Stimulated activated CD8-positive, alpha-beta memory T cell treated with anti-CD3 and anti-CD28 coated beads, Interleukin-15, amount 100 ng/mL, for 24 hours (primary cell): ENCODE measurements at places on chromosomes 13 and 19.

GRCh38 chr19:23706657-23707056, 19.6 kb upstream of the ZNF675 start:
- no peak for DNase-seq

- DNase-seq: no peak
Measured at GRCh38 chr13:40564342-40565001, 102.0 kb downstream of the FOXO1 start.

- DNase-seq: no peak
Measured at GRCh38 chr19:49348305-49349189, 13.3 kb downstream of the CD37 start.

DNA sequence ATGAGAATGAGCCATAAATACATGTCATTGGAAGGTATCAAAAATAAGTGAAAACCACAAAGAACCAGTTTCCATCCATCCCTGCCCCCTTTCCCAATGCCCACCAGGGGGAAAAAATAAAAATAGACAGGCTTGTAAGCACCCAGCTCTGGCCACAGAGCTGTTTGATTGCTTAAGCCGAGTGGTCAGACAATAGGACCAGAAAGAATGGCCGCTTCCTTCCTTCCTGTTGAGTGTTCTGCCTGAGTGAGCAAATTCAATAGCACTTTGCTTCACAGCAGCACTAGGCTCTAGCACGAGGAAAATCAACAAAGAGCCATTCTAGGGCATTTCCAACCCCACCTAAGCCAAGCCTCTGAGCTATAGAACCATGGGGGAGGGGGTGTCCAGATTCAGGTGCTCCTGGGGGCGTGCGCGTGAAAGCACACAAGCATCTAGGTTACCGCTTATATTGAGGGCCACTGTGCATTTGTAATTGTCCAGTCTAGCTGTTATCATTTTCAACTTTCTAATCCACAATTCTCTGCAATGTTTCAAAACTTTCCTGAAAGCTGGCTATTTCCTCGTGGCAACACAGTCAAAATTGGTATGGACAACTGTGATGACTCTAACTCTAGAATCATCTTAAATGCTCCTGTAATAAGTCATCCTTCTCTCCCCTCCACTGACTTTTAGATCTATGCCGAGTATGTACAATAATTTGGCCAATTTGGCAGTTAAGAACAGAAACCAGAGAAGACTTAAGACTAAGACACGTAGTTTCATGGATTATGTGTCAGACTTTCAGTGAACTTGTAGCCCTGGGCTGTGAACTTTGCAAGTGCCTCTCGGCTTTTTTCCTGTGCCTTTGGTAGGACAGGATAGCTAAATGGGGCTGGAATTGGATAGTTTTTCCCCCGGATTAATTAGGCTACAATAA, 64.3 kb downstream of the SPRY2 start:
- DNase-seq: no peak

GRCh38 chr13:25217023-25217885, 45.2 kb upstream of the AMER2 start:
- no peak for DNase-seq

DNA sequence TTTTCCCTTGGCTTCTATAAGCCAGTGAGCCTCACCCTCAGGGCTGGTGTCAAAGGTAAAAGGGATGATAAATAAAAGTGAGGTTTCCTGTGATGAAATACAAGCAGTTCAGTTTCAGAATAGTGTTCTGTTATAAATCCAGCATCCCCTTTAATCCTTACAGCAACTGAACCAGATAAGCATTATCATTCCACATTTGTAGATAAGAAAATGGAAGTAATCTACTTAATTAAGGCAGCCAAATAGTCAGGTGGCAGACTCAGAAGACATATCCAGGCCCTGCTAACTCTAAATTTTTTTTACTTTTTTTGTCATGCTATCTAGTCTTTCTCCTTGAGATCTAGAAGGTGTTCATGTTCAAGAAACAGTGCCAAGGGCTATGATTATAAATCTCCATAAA, 99.4 kb upstream of the SOX21 start:
- DNase-seq: no peak

DNA sequence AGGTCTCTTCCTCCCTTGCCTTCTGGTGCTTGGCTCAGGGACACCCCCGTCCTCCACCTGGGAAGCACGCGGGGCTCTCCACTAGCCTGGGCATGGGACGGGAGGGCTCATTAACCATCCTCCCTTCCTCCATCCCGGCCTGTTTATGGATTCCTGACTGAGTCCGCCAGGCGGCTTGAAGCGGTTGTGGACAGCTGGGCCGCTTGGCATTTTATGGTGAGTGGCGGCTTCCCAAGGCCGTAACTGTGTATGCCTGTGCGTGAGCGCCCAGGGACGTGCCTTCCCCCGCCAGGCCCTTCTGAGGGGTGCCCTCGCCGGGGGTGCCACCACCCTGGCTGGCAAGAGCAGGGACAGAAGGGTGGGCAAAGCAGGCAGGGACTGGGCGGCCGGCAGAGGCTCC, 202.8 kb downstream of the URI1 start:
- DNase-seq: no peak

GRCh38 chr13:67696775-67697174, 466.6 kb upstream of the PCDH9 start:
- no peak for DNase-seq

- no peak for DNase-seq
Measured at GRCh38 chr13:30751183-30751933, 16.0 kb downstream of the ALOX5AP start.

DNA sequence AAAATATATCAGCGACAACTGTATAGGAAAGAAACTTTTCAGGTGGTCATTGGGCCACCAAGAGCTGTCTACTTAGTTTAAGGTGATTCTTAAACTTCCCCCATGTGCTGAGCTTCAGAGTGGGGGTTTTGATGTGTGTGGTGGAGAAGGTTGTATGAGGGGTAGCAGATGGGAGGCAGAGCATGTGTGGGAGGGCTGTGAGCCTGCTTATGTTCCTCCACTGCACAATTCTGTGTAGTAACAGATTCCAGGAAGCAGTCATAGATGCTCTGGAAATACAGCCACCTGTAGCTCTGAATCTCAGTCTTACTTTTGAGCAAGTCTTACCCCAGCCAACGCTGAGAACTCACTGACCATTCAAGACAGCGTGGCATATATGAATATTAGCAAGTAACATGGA, 95.3 kb upstream of the SPATA13 start:
- no peak for DNase-seq

- DNase-seq: peak; percentile 58
Measured at GRCh38 chr19:3573858-3574637, 1.3 kb downstream of the HMG20B start.

DNA sequence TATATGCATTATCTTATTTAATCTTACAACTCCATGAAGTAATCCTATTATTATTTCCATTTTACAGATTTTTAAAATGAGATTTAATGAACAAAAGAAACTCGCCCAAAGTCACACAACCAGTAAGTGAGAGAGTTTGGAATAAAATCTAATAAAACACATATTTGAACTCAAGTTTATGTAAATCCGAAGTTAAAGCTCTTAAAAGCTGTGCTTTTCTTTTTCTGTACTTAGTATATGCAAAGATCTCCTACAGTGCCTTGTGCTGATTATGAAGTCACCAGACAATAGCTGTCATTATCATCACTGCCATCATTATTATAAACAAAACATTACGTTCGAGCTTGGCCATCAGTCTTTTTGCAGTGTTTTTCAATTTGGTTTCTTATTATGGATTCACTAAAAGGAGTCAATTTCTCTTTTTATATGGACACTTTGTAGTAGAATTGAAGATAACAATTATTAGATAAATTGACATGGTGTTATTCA, 29.7 kb upstream of the ENOX1 start:
- DNase-seq: no peak

DNA sequence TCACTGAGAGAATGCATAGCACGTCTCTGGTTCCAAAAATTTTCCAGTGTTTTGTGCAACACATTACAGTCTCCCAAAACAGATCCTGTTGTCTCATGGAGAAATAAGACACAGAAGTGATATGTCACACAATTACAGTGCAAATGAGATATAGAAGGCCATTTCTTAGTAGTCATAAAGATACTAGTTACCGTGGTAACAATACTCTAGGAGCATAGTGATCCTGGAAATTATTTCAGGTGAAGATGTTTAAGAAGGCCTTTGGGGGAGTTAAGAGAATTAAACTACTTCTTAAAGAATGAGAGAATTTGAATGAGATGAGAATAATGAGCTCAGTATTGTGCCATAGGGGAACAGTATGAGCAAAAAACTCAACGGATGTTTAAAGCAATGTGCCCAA, 628.0 kb upstream of the MIR17HG start:
- DNase-seq: no peak

GRCh38 chr19:50792272-50793250, 2.3 kb downstream of the ACP4 start:
- DNase-seq: no peak

- DNase-seq: no peak
Measured at GRCh38 chr13:46197299-46198048, 14.3 kb upstream of the LRRC63 start.

DNA sequence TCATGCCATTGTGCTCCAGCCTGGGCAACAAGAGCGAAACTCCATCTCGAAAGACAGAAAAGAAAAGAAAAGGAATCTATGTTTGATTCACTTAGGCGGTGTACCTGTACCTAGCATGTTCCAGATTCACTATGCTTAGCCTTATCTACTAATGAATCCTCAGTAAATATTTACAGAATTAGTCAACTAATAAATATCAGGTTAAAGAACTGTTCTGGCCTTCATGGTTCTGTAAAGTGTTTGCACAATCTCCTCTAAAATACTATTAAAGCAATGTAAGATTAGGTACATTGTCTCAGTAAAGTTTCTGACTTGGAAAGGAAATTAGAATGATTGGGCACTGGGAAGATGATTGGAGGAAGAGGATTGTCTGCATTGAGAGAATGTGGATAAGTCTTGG, 2770.4 kb downstream of the PCDH9 start:
- no peak for DNase-seq

DNA sequence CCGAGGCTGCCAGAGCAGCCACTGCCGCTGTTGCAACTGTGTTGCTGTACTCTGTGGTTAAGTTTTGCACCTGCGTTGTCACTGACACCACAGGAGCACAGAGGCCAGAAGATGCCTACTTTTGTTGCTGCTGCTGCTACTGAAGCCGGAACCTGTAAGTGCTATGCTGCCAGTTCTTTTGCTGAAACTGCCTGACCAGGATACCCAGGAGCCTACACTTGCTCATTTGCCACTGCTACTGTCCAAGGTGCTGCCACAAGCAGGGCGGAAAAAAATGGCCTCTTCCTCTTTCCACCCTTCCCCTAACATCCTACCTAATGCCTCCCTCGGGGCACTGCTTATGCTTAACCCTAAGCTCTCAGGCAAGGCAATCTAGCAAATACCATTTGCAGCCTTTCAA, 29.0 kb upstream of the NBEA start:
- DNase-seq: no peak

DNA sequence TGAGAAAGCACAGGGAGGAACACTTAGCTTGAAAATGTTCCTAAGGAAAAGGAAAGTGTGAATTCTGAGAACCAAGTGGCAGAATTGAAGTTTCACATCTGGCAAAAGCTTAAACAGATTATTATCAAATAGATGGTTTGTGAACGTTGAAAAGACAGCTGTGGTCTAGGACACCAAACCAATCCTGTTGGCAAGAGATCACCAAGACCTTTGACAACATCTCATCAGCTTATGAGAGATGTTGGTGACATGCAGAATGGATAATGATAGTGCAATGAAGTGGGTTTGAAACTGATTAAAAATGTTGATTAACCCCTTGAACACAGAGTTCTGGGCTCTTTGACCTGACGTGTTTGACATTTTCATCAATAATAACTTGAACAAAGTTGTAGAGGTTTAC, 74.6 kb upstream of the GPR183 start:
- DNase-seq: no peak

DNA sequence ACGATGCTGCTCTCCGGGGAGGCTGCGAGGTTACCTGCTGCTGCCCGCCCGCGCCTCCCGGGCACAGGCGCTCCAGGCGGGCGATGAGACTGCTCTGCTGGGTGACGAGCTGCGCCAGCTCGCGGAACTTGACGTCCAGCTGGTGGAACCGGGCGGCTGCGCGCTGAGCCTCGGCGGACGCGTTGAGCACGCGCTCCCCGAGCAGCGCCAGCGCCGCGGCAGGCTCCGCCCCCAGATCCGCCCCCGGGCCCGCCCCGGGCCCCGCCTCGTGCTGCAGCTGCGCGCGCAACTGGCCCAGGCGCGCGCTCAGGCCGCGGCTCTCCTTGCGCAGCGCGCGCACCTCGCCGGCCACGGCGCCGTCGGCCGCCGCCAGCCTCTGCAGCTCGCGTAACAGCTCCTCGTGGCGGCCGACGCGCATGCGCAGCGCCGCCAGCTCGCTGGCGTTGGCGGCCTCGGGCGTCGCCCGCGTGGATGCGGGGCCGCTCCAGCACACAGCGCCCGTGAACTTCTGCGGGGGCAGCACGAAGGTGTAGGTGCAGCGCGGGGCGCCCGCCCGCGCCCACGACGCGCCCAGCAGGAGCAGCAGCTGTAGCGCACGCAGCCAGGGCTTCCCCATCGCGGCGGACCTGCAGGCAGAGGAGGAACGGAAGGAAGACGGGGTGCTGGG, 6.4 kb downstream of the ANGPTL6 start:
- DNase-seq: peak; percentile 88
